GDM1 (cell line): ENCODE measurements at places on chromosomes 3 and 15.

GRCh38 chr3:138429665-138430064 is 4.8 kb upstream of the ESYT3 start:
- DNase-seq, result no peak

DNA sequence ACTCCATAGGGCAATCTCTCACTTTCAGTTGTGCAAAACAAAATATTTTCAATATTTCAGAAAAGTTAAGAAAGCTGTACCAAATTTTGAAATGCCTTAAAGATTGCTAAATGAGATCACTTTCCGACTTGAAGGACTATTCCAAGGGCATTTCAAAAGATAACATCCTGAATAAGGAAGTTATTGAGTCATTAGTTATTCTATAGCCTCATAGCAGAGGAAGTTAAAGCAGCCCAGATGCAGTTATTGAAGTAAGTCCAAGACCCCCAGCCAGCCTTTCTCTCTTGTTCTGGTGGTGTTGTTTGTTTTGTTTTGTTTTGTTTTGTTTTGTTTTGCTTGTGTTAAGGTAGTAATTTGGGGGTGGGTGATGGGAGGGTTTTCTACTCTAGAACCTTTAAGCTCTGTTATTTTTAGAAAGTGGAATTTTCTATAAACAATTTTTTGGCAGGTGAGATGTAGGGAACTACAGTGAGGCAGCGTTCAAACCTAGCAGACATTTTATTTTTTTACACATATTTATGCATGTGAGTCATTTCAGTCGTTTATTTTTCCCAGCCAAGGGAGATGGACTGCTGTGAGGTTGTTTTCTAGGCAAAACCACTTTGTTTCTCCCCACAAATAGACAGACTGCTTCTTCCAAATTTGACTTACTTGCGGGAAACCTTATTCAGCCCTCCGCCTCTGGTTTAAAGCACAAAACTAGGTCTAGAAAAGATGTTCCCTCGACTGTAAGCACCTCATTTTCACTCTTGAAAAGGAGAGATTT is 216.3 kb upstream of the ARPP21 start:
- DNase-seq, result no peak

- DNase-seq, result no peak
Measured at GRCh38 chr15:67253101-67253500, 1.4 kb downstream of the AAGAB start.

DNA sequence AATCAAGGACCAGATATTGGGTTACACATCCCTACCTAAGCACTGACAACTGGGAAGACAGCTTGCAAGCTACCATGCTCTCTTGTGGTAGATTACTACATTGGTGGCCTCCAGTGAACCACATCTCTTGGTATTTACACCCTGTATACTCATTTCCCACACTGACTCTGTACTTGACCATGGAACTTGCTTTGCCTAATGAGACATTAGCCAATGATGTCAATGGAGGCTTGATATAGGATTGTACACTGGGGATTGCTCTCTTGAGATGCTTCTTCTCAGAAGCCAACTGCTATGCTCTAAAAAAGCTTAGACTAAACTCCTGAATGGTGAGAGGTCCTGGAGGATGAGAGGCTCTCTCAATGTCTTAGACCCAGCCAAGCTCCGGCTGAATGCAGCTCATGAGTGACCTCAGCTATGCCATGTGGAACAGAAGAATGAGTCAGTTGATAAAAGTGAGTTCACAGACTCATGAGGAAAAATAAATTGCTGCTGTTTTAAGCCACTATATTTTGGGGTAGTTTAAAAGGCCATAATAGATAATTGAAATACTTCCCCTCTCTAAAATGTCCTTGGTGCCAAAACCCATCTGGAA is 61.5 kb upstream of the GALNT15 start:
- no peak for DNase-seq

DNA sequence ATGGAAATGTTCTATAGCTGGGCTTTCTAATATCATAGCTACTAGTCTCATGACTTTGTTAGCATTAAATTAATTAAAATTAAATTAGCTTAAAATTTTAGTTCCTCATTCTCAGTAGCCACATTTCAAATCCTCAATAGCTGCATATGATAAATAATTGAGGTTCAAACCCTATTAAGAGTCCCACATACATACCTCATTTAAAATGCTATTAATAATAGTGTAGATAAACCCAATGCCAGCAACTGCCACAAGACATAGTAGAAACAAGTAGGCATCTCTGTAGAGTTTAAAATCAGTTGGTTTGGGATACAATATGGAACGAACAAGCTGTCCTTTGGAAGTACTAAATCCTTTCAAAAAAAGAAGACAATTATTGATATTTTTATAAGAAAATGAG is 39.1 kb downstream of the ATP13A3 start:
- DNase-seq, result no peak

DNA sequence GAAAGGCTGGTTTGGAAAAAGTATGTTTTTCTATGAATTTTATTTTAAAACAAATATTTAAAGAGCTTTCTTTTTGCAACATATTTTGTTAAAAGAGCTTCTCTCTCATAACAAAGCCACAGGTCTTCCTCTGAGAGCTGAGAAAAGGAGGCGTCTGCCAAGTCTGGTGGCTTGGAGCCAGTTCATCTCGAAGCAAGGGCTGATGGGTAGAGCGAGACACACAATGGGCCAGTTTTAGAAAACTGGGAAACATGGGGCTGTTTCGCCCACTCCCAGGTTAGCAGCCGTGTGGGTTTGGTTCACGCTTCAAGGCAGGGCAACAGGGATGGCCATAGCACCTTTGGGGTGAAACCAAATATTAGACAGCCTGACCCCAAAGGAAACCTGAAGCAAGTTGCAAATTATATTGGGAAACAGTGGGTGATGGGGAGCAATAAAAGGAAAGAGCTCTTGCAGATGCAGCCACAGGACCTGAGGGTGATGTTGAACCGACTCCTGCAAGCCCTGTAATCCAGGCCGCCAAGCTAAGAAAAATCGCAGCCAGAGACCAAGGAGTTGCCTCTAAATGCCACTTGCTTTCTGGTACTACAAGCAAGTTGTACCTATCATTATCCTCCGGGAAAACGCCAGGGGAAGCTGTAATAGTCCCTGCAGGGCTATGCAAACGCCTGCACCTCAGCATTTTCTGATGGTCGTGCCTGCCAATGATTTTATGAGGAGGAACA is 88.4 kb upstream of the GALNT15 start:
- DNase-seq, result no peak

- DNase-seq, result no peak
Measured at GRCh38 chr3:12730506-12731242, 28.4 kb downstream of the TMEM40 start.

DNA sequence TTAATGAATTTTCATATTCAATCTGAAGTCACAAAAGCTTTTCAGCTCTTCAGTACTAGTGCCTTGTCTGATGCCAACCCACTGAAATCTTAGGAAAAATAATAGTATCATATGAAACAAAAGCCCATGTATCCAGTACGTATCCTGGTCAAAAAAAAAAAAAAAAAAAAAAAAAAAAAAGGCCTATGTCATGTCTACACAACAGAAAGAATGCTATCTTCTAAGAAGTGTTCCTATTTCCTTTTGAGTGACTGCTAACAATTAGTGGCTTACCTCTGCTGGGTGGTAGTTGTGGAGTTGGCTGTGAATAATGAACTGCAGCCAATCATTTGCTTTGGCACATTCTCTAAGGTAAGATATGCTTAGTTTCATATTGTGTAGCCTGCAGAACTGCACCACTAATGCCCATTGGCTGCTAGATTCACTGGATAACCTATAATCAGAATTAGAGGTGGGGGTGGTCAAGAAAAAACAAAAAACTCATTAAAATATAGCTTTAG is 59.6 kb downstream of the EIF3J start:
- DNase-seq, result no peak

GRCh38 chr15:101483462-101483861 is 6.0 kb downstream of the PCSK6 start:
- no peak for DNase-seq

DNA sequence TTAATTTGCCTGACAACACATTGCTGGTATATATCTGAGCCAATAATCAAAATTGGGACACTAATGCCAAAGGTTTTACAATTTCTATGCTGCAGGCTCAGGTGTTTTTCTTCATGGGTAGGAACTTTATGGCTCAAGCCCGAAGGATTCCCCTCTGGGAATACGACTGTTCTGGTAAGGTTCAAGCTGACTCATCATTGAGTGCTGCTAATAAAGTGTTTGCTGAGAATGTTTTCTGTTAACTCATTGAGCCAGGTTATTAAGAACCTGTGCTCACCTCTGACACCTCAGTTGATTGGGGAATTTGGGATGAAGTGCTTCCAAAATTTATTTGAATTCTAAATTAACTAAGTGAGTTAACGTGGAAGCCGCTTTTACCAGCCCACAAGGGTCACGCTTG is 135.8 kb upstream of the CTDSPL start:
- DNase-seq, result no peak

DNA sequence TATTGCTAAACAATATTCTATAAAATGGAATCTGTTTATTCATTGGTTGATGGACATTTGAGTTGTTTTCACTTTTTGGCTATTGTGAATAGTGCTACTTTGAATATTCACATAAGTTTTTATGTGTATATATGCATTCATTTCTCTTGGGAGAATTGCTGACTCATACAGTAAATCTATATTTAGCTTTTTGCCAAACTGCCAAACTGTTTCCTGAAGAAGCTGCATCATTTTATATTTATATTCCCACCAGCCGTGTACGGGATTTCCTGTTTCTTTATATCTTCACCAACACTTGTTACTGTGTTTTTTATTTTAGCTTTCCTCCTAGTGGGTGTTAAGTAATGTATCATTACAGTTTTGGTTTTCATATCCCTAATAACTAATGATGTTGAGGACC is 12.5 kb upstream of the TCAIM start:
- DNase-seq, result no peak

DNA sequence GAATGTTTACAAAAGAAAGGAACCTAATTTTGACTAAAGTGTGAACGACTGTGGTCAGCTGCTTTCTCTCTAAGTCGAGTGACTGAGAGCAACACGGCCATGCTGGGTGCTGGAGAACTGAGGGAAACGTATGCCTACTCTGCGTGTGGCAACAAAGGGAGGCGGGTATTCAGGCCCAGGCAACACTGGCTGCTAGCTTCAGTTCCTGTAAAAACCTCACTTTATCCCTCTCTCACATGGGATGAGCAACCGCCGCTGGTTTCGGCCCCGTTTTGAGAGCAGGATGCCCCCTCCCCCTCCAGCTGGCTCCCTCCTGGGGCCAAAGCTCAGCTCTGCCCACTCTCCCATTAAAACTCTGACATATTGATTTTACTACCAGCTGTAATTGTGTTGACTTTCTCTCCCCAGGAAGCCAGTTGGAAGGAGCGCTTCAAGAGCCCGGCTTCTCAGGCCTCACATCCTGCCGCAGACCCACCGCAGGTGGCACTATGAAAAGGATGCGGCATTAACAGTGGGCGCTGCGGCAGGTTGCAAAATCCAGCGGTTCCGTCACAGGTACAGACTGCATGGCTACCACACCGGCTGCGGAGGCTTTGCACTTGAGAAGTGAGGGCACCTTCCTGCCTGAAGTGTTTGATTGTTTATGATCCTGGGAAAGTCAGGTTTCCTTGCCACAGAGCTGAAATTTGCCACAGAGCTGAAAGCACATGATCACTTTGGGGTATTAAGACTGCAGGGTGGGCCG is 12.7 kb downstream of the PLXND1 start:
- DNase-seq, result no peak

GRCh38 chr3:25719321-25719720 is 54.6 kb upstream of the TOP2B start:
- no peak for DNase-seq

GRCh38 chr3:90052425-90052950 is 945.1 kb downstream of the EPHA3 start:
- no peak for DNase-seq

DNA sequence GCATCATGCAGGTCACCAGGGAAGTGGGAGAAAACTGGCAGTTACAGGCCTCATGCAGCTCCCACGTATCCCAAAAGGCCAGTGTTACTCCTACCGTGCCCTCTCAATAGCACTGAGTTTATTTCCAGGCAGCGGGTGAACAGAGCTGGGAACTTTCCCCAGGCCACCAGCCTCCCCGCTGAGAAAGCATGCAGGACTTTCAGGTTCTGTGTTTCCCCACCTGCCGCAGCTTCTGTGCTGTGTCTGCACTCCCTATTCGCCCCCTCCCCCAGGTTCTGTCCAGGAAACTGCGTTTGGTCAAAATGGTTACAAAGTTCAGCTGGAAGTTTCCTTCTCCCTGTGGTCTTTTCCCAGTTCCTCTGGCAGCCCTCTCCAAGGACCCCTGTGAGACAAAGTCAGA is 21.4 kb downstream of the NEK11 start:
- DNase-seq, result no peak

GRCh38 chr3:50625231-50626182 is 8.6 kb downstream of the MAPKAPK3 start:
- DNase-seq, result no peak

DNA sequence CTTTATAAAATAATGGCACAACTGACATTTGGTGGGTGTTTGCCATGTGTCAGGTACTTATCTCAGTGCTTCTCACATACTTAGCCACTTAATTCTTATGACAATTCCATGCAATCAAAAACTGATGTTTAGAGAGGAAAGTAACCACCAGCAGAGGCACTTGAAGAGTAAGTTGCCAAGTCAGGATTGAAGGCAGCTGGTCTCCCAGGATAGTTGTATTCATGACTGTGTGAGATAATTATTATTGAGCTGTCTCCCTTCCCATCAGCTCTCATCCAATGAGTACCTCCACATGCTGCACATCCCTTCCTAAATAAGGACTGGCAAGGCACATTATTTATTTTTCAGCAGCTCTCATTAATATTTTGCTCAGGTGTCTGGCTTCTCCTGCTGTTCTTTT is 4.8 kb downstream of the VEPH1 start:
- no peak for DNase-seq

- DNase-seq, result no peak
Measured at GRCh38 chr15:78322724-78323521, 17.2 kb upstream of the CRABP1 start.

- DNase-seq, result no peak
Measured at GRCh38 chr15:63522225-63522578, 17.8 kb downstream of the USP3 start.

GRCh38 chr15:60476713-60477112 is 2.2 kb downstream of the ICE2 start:
- no peak for DNase-seq

- no peak for DNase-seq
Measured at GRCh38 chr3:72245183-72245811, 460.3 kb upstream of the PROK2 start.
